Peyer's patch (tissue), 4 donors: ENCODE measurements at places on chromosomes 2 and 18. TPM values are rescaled to one million over a fixed set of nuclear protein-coding genes. Genes with fewer than 3 reads are reported as not detected.

The ALPI gene
- 22.3 TPM for total RNA-seq

The SERPINB13 gene
- total RNA-seq = not detected

DNA sequence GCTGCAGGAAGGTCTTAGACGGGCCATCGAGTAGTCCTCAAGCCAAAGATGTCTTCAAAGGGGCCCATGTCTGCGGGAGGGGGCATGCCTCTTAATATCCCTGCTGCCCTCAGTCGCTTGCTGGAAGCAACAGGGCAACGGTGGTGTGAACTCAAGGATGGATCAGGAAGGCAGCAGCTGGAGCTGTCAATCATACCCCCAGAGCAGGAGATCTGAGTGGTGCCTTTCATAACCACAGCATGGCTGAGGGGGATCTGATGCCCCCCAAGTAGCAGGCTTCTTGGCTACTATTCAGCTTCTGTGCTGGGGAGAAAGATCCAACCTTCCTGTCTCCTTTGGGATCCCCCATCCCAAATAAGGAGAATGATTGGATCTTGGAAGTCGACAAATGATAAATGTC, 46.4 kb downstream of the INSIG2 start:
- no peaks in the 10 kb centered on the region for H3K4me1 ChIP-seq
- no peaks in the 10 kb centered on the region for H3K36me3 ChIP-seq
- H3K27ac ChIP-seq = no peak overlapping the region
- no peak overlapping the region for H3K4me3 ChIP-seq
- no peak for DNase-seq
- no peaks in the 10 kb centered on the region for H3K27me3 ChIP-seq

DNA sequence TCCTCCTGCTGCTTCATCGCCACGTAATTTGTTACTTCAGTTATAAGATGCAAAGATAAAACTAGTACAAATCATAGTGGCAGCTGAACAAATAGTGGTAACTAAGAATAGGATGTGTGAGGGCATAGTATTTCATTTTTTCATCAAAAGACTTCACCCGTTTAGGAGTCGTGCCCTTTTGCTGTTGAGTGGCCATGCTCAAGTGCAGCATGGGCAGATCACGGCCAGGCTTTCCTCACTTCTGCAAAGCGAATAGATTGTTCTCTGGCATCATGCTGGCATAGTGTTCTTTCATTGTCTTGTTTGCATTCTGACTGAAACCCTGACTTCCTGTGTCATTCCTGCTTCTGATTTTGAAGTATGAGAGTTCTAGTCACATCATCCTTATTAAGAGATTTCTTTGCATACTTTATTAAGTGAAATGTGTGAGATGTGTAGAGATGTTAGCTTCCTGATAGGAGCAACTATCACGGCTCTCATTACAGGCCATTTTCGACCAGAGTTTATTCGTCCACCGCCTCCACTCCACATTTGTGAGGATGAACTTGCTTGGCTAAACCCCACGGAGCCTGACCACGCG, 11.8 kb downstream of the CNOT11 start:
- H3K27ac ChIP-seq = no peak overlapping the region
- no peak for DNase-seq
- H3K4me1 ChIP-seq = no peaks in the 10 kb centered on the region
- H3K4me3 ChIP-seq = no peak overlapping the region
- peaks cover 89% of the 10 kb centered on the region for H3K36me3 ChIP-seq

The SERPINB7 gene
- total RNA-seq = not detected

The MERTK gene
- 56.9 TPM for total RNA-seq

DNA sequence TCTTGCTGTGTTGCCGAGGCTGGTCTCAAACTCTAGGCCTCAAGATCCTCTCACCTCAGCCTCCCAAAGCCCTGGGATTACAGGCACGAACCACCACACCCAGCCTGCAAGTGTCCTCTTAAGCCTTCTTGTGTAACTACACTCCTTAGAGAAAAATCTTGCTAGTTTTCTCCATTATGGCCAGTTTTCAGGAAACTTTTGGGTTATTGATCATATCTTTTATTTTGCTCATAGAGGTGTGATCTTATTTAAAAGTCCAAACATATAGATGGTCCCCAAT, 2.4 kb downstream of the SOCS6 start:
- no peaks in the 10 kb centered on the region for H3K27me3 ChIP-seq
- no peak overlapping the region for H3K4me3 ChIP-seq

The ATG9A gene
- total RNA-seq = 93.2 TPM

DNA sequence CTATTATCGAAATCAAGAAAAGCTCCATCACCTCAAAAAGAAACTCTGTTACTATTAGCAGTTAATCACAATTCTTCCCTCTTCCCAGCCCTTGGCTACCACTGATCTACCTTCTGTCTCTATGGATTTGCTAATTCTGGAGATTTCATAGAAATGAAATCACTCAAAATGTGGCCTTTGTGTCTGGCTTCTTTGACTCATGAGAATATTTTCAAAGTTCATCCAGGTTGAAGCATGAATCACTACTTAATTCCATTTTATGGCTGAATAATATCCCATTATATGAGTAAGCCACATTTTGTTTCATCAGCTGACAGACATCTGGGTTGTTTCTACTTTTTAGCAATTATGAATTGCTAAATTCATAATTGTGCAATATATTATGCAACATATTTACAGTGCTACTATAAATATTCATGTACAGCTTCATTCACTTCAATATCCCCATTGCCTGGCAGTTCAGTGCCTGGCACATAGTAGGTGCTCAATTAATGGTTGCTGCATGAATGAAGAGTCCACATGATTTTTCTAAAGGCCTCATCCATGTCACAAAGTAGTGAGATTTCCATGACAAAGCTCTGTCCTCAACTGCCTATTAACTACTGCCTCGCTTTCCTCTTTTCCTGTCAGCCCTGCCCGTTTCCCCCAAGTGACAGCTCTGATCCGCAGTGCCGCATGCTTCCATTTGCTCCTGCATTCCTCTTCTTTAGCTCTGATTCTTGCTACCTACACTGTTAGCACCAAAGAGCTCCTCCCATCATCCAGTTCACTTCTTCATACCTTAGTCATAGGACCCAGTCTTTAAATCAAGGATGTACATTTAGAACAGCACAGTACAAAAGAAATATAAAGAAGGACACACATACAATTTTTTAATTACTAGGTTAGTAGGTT, 32.8 kb downstream of the CCDC93 start:
- H3K4me1 ChIP-seq = no peaks in the 10 kb centered on the region
- H3K27me3 ChIP-seq = no peaks in the 10 kb centered on the region
- no peak overlapping the region for H3K4me3 ChIP-seq
- DNase-seq = no peak

The CCDC121 gene
- total RNA-seq = 1.8 TPM

DNA sequence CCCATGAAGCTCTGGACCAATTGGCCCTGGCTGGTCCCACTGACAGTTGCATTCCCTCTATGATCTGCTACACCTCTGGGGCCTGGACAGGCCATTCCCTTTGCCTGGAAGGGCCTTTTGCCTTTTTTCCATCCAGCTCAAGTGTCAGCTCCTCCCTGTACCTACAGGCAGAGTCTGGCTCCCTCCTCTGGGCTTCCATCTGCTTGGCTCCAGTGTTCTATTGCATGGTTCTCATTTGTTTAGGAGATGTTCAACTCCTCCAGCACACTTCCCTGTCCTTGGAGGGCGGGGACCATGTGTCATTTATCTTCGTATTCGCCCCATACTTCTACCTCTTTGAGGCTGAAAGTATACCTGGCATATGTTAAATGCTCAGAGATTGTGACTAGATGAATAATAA, 61.1 kb downstream of the PRKCE start:
- no peaks in the 10 kb centered on the region for H3K36me3 ChIP-seq
- H3K4me3 ChIP-seq = no peak overlapping the region
- no peaks in the 10 kb centered on the region for H3K4me1 ChIP-seq
- no peak for DNase-seq
- no peaks in the 10 kb centered on the region for H3K27me3 ChIP-seq

The CRYBA2 gene
- not detected for total RNA-seq

DNA sequence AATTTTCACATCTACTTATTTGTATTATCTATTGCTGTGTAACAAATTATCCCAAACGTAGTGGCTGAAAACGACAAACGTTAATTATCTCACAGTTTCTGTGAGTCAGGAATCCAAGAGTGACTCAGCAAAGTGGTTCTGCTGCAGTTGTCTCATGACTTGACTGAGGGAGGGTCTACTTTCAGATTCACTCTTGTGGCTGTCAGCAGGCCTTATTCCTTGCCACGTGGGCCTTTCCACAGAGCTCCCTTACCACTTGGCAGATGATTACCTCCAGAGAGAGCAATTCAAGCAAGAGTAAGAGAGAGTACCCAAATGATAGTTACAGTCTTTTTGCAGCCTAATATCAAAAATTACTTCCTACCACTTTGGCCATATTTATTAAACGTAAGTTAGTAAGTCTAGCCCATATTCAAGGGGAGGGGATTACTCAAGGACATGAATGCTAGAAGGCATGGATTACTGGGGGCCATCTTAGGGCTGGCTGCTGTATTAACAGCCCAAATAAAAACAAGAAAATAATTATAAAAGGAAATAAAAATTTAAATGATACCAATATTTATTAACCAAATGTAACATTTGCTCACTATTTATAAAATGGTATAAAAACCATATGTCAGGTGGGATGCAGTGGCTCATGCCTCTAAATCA, 48.7 kb upstream of the NBEAL1 start:
- H3K4me3 ChIP-seq = no peak overlapping the region
- no peaks in the 10 kb centered on the region for H3K4me1 ChIP-seq
- no peaks in the 10 kb centered on the region for H3K27me3 ChIP-seq
- no peaks in the 10 kb centered on the region for H3K36me3 ChIP-seq
- DNase-seq = no peak

The SCYGR4 gene
- total RNA-seq = not detected

DNA sequence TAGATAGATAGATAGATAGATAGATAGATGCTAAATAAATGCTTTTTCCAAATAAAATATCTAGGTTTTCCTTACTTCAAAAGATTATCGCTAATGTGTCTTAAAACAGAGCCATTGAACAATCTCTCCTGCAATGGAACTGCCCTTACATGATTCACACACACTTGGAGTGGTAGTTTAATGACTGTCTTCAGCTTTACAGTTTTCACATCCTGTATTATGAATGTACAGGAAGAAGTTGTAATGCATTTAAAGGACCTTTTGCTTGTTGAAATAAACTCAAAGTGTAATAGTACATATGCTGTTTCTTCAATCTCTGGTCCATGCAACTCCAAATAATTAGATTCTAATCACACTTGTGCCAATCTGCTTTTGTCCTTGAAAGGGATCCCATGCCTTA, 797.6 kb upstream of the CDH2 start:
- no peaks in the 10 kb centered on the region for H3K36me3 ChIP-seq
- DNase-seq = no peak
- H3K4me3 ChIP-seq = no peak overlapping the region
- H3K4me1 ChIP-seq = no peaks in the 10 kb centered on the region
- H3K27ac ChIP-seq = no peak overlapping the region

- no peak overlapping the region for H3K27ac ChIP-seq
- no peaks in the 10 kb centered on the region for H3K27me3 ChIP-seq
- H3K4me3 ChIP-seq = no peak overlapping the region
- H3K4me1 ChIP-seq = no peaks in the 10 kb centered on the region
- no peak for DNase-seq
Measured at GRCh38 chr18:13354402-13354801, 135.8 kb downstream of the LDLRAD4 start.

GRCh38 chr2:195687320-195688086, 30.5 kb downstream of the SLC39A10 start:
- H3K4me3 ChIP-seq = no peak overlapping the region
- no peak for DNase-seq
- H3K27ac ChIP-seq = no peak overlapping the region

GRCh38 chr2:178553047-178553446, 72.8 kb downstream of the PLEKHA3 start:
- H3K36me3 ChIP-seq = no peaks in the 10 kb centered on the region
- no peaks in the 10 kb centered on the region for H3K27me3 ChIP-seq
- no peaks in the 10 kb centered on the region for H3K4me1 ChIP-seq
- no peak overlapping the region for H3K4me3 ChIP-seq

- H3K27me3 ChIP-seq = no peaks in the 10 kb centered on the region
- no peaks in the 10 kb centered on the region for H3K4me1 ChIP-seq
- DNase-seq = no peak
- no peaks in the 10 kb centered on the region for H3K36me3 ChIP-seq
- no peak overlapping the region for H3K27ac ChIP-seq
Measured at GRCh38 chr2:63604666-63605065, 15.9 kb downstream of the MDH1 start.

- peak overlapping the region; percentile 88 for H3K27ac ChIP-seq
- no peaks in the 10 kb centered on the region for H3K36me3 ChIP-seq
- no peak overlapping the region for H3K4me3 ChIP-seq
- peaks cover 3% of the 10 kb centered on the region for H3K4me1 ChIP-seq
Measured at GRCh38 chr18:9711361-9712129, 3.4 kb downstream of the RAB31 start.

DNA sequence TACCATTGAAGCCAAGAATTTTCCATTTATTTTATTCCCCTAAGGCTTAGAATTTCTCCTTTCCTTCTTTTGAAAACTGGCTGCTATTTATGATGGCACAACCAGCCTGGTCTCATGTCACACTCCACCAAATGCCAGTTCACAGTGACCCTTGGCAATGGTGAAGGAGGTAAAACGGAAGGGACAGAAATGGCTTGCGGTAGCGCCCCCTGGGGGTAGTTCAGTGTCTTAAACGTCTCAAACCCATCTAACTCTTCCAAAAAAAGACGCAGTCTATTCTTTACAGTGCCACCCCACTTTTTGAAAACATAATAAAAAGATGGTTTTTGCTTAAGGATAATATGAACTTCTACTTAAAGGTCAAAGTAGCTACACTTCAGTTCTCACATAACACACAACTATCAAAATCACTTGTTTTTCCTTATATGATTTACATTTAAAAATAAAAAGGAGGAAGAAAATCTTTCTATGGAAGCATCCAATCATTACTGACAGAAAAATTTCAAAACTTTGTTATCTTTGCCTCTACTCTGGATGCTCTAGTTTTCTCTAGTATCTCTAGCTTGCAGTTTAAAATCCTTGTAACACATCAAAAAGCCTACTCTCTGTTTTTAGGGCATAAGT, 28.0 kb downstream of the PNO1 start:
- H3K4me1 ChIP-seq = peaks cover 9% of the 10 kb centered on the region
- DNase-seq = peak; percentile 29

GRCh38 chr2:69936906-69937305, 22.0 kb downstream of the MXD1 start:
- no peaks in the 10 kb centered on the region for H3K27me3 ChIP-seq
- H3K4me3 ChIP-seq = no peak overlapping the region
- H3K36me3 ChIP-seq = peaks cover 66% of the 10 kb centered on the region

DNA sequence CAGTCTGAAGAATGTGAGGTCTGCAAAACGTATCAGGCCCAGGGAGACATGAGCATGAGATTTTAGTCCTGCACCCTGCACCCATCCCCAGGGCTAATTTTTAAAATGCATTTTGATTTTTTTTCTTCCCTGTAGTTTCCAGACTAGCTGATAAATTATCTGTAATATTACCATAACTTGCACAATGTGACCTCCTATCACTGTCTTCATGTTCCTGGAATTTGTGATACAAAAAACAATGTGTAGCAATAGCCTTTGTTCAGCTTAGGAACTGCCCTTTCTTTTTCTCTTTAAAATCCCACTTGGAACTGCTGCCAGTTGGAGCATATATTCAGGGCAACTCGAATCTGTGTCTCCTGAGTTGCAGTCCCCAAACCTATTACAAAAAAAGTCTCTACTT, 222.8 kb upstream of the HS6ST1 start:
- no peaks in the 10 kb centered on the region for H3K4me1 ChIP-seq
- H3K27ac ChIP-seq = no peak overlapping the region
- H3K27me3 ChIP-seq = no peaks in the 10 kb centered on the region
- DNase-seq = no peak
- H3K4me3 ChIP-seq = no peak overlapping the region
- H3K36me3 ChIP-seq = no peaks in the 10 kb centered on the region
